ENCODE measurements at places on chromosomes 2 and 18.

GRCh38 chr2:37168217-37168981 lies 11.6 kb upstream of the EIF2AK2 start:
- DNase-seq, result no peak

GRCh38 chr18:7872569-7872968 lies 305.5 kb downstream of the PTPRM start:
- DNase-seq, result no peak

DNA sequence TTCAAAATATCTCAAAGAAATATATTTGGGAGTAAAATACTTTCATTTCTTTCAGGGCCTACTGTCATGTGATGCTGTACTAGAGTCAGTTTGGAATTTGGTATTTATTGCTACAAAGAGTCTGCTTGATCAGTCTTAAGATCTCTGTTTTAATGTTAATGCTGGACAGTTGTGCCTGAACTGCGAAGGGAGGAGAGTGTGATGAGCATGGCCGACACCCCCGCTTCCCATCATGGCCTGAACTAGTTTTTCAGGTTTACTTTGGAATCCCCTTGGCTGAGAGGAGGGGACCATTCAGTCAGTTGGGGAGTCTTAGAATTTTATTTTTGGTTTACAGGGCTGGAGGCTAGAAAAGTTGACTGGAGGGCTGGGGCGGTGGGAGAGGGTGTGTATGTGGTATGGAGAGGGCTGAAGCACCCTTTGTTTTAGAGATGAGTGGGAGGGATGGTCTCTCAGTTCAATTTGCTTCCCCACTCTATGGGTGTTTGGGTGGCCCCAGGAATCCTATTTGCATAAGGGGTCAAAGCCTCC lies 20.9 kb upstream of the TEX44 start:
- no peak for DNase-seq

DNA sequence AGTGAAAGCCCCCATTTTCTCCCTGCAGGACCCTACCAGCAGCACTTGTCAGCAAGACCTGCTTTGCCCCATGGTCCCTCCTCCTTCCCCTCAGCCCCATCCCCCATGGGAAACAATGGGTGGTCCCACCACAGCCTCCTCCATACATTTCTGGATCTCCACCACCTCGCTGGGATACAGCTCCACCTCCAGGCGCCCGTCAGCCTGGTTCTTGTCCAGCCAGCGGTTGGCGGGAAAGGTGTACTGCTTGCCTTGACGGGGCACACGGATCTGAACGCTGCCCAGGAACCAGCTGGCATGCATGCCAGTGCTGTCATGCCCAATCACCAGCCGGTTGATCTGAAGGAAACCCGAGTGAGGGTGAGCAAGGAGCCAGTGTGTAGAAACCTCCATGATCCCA lies 90.9 kb downstream of the LOXHD1 start:
- no peak for DNase-seq

DNA sequence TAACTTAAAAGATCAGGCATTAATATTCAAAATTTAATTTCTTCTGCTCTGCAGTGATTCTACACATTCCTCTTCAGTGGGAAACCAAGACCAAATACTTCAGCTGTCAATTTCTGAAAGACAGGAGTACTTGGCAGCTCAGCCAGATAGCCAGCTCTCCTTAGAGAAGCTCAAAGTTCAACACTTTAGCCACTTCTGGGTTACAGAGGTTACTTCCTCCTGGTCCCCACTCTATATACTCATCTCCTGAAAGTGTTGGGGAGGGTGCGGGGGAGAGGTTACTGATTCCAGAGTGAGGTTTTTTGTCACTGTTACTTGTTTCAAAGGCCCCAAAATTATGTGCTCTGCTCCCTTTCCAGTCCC lies 4.1 kb downstream of the CYTIP start:
- DNase-seq, result no peak

DNA sequence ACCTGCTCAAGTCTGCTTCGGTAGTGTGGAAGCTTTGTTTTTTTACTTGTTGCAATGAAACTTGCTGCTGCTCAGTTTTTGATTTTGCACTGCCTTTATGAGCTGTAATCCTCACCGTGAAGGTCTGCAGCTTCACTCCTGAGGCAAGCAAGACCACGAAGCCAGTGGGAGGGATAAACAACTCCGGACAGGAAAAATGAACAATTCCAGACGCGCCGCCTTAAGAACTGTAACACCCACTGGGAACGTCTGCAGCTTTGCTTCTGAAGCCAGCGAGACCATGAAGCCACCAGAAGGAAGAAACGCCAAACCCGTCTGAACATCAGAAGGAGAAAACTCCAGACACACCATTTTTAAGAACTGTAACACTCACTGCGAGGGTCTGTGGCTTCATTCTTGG lies 245.7 kb upstream of the REG3G start:
- DNase-seq, result no peak

GRCh38 chr18:57026316-57026715 lies 120.6 kb upstream of the BOD1L2 start:
- no peak for DNase-seq

GRCh38 chr2:225694664-225695063 lies 295.2 kb downstream of the NYAP2 start:
- no peak for DNase-seq

- no peak for DNase-seq
These were observed 161.5 kb downstream of the TGIF1 start for GRCh38 chr18:3611313-3612090.

DNA sequence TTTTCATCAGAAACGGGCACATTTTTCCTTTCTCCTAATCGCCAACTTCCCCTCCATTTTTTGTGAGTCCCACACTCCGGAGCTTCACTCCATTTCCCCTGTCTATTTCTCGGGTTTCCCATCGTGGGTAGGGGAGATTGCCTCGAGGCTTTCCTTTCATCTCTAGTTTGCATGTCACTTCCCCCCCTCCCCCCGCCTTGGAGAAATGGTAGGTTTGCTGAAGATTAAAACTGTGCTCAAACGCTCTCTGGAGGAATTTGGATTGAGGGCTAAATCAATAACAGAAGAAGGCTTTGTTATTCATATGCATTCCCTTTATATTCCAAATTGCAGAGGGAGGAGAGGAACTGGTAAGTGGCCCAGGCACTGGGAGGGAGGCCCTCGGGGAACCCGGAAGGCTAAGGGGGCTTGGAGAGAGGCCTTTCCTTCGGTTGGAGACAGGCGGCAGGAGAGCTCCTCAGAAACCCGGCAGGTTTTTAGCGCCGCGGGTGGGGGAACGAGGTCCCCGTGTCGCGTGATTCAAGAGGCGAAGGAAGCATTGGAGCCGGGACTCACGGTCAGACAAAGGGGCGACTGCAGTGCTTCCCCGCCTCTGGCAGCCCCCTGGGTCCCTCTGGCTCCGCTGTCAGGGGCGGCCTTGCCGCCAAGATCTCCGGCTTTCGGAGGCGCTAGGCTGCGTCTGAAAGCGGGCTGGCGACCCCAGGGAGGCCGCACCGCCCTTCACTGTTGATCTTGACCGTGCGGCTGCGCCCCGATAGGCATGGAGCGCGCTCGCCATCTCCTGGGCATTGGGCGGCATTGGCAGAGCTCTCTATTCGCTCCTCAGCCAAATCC lies 2.4 kb upstream of the HOXD12 start:
- DNase-seq, result peak; percentile 37

- DNase-seq, result no peak
These were observed 119.1 kb downstream of the LRATD1 start for GRCh38 chr2:14751581-14751980.

GRCh38 chr2:62672601-62673000 lies 32.9 kb upstream of the EHBP1 start:
- DNase-seq, result no peak

DNA sequence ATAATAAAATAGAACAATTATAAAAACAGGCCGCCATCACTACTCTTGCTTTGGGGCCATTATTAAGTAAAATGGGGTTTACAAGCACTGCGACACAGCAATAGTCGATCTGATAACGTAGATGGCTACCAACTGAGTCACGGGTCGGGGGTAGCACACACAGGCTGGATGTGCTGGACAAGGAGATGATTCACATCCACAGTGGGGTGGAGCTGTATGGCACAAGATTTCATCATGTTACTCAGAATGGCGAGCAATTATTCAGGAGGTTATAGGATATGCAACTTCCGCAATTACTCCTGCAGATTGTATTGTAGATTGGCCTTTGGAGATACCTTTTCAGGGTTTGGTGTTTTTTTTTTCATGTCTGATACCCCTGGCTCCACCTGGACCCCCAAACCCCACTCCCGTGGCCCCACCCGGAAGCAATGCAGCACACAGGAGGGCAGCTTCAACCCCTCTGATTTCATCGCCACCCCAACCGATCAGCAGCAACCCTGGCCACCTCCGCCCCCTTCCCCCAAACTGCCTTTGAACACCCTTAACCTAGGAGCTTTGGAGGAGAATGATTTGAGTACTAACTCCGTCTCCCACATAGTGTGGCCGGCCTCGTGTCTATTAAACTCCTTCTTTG lies 21.4 kb upstream of the MLPH start:
- DNase-seq, result no peak

DNA sequence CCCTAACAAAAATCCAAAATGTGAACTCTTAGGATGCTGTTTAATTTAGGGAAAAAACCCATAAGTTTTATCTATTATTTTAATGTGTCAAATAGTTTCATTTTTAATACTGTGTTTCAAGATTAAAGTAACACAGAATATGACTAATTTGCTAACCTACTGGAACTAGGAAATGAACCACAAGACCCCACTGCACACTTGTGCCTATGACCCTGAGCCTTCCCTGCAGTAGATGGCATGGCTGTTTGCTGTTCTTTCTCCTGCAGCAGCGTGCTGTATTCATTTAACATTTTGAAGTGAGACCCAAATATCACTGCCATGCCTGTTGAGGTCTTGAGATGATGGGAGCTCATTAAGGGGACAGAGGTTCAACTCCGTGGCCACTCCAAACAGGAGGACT lies 565.2 kb upstream of the NRP2 start:
- no peak for DNase-seq

GRCh38 chr2:214203214-214203613 lies 207.6 kb upstream of the VWC2L start:
- DNase-seq, result no peak

DNA sequence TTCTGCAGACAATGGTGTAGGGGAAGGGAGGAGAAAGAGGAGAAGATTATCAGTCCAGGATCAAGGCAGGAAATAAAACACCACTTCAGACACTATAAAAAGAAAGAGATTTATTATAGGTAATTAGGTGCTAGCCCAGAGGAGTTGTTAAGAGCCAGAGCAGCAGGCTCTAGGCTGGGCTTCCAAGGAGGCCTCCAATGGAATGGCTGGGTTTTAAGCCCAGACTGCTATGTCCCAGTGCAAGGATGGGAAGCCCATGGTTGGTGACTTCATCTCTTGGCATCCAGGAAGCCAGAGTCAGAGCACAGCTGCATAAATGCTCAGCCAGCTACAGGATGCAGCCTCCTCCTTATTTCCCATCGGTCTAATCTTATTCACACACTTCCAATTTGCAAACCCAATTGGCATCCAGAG lies 95.6 kb downstream of the LAMA3 start:
- no peak for DNase-seq

- DNase-seq, result no peak
These were observed 313.1 kb downstream of the PDE11A start for GRCh38 chr2:177759443-177759842.

GRCh38 chr2:124211461-124211860 lies 186.4 kb downstream of the CNTNAP5 start:
- no peak for DNase-seq

DNA sequence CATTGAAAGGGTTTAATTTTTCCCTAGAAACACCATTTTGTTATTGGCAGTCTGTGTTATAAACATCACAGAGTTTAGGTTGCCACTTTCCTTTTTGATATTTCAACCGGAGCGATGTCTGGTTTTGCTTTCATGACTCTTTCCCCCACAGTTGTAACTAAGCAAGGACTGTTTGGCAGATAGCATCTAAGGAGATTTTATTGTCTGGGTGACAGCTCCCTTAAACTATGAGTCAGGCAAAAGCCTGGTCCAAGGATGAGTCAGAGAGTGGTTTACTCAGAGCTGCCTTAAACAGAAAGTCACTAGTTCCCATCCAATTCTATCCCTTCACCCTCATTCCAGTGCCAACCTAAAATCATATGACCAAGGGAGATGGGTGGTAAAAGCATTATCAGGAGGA lies 341.6 kb upstream of the VWC2L start:
- no peak for DNase-seq

DNA sequence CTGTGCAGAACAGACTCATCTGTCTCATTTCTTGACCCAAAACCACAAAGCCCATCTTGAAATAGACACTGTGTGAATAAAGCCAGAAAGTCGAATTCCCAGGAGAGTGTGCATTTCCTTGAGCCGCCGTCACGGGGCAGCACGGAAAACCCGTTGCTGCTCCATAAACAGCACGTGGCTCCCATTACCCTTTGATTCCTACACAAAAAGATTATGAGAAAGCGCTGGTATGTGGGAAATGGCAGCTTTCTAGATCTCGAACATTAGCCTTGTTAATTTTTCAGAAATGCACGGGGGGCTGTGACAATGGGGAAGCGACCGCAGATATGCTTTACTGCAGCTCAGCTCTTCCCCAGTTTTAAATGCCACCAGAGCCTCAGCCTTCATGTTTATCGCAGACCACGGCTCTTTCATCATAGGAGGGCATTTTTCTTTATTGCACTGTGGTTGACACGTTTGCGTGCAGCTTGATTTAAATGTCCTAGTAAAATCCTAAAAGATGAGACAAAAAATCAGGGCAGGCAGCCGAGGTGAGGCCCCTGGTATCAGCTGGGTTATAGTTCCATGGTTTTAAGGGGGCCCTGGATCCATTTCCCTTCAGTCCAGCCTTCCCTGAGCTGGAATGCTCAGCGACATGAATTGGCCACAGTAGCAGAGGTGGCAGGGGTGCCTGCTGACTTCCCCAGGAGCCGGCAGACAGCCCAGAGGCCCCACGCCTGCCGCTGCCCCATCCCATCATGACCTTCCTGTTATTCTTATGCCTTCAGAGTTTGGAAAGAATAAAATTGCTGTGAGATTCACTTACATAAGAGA lies 249.3 kb downstream of the NDUFA10 start:
- no peak for DNase-seq

GRCh38 chr2:134154246-134154645 lies 99.6 kb upstream of the MGAT5 start:
- DNase-seq, result no peak

DNA sequence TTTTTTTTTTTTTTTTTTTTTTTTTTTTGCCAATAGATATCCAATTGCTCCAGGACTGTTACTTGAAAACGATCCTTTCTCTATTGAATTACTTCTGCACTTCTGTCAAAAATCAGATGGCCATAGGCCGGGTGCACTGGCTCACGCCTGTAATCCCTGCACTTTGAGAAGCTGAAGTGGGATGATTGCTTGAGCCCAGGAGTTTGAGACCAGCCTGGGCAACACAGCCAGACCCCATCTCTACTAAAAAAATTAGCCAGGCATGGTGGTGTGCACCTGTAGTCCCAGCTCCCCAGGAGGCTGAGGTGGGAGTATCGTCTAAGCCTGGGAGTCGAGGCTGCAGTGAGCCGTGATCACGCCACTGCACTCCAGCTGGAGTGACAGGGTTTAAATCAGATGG lies 4.3 kb upstream of the CHCHD5 start:
- no peak for DNase-seq

- no peak for DNase-seq
These were observed 9.6 kb downstream of the SERPINB2 start for GRCh38 chr18:63897072-63897471.

- no peak for DNase-seq
These were observed at the start of gene L3MBTL4 for GRCh38 chr18:6414723-6415417. Gene L3MBTL4, minus strand, starts transcription at chr18:6414911. Its CDS starts 103,286 bp downstream, at chr18:6311625.

Data from activated CD8-positive, alpha-beta memory T cell treated with anti-CD3 and anti-CD28 coated beads for 48 hours (primary cell).